Astrocyte of the spinal cord (primary cell): ENCODE measurements at places on chromosomes 5 and 9.
A peak's percentile ranks its signal among the peaks of the same experiment; 100 is the strongest.

DNA sequence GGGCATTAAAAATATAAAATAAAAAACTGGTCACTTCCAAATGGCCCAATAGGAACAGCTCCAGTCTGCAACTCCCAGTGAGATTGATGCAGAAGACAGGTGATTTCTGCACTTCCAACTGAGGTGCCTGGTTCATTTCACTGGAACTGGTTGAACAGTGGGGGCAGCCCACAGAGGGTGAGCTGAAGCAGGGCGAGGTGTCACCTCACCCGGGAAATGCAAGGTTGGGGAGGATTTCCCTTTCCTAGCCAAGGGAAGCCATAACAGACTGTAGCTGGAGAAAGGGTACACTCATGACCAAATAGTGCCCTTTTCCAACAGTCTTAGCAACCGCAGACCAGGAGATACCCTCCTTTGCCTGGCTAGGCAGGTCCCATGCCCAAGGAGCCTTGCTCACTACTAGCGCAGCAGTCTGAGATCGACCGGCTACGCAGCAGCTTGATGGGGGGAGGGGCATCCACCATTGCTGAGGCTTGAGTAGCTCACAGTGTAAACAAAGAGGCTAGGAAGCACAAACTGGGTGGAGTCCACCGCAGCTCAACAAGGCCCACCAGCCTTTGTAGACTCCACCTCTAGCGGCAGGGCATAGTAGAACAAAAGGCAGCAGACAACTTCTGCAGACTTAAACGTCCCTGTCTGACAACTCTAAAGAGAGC lies 12.7 kb downstream of the RLN1 start:
- DNase-seq, result no peak

- no peak for DNase-seq
Observed at GRCh38 chr5:53819482-53819881, 259.0 kb downstream of the NDUFS4 start.

GRCh38 chr9:134811673-134812342 lies 68.8 kb upstream of the FCN2 start:
- DNase-seq, result peak; percentile 80

- peak; percentile 30 for DNase-seq
Observed at GRCh38 chr5:88952344-88952743, 69.4 kb upstream of the MEF2C start.
